ENCODE measurements at places on chromosomes 1 and 21.

DNA sequence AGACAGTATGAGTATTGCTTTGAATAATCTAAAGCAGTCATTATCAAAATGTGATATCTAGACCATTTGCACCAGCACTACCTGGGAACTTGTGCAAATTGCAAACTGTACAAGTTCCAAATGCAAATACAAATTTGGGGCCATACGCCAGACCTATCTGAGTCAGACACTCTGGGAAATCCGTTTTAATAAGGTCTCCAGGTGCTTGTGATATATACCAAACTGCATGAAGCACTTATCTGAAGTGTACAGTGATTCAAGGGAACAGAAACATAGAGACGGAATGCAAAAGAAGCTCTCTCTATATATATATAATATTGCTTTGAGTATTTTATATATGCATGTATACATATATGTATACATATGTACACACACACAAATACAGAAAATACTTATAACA lies 36.2 kb upstream of the ASPM start:
- no peak for DNase-seq

- no peak for DNase-seq
Observed at GRCh38 chr1:168582688-168583336, 6.4 kb downstream of the XCL1 start.

- no peak for DNase-seq
Observed at GRCh38 chr1:118825619-118826018, 162.5 kb downstream of the TBX15 start.

DNA sequence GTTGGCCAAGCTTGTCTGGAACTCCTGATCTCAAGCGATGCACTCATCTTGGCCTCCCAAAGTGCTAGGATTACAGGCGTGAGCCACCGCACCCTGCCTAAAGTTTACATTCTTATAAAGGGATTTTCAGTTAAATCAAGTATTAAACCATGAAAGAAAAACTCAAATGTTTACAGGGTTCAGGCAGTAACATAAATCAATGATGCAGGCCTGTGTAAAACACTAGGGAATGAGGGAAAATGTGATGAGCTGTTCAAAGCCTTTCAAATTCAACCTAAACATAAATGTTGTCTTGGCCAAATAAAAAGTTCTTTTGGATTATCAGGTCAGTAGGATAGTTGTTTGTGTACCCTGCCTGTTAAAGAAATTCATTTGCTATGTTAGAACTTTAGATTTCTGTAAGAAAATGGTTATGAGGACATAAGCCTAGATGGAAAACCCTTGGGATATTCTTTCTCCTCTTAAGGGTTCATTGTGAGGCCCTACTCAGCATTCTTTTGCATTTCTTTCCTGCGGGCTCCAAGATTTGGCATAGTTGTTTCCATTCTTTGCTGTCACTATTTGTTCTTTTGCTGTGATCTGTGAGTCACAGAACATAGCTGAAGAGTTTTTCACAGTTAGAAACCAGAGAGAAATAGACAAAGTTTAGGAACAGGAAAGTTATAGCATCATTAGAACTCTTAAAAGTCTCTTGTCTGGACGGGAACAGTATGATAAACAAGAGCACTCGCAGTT lies 8.9 kb upstream of the ZRANB2 start:
- DNase-seq, result no peak

- DNase-seq, result no peak
Observed at GRCh38 chr1:22444856-22445255, 6.8 kb upstream of the ZBTB40 start.
